ENCODE measurements at places on chromosomes 16 and 17.

- no peak for DNase-seq
These were observed 229.9 kb downstream of the ABCC12 start for GRCh38 chr16:47925811-47926460.

DNA sequence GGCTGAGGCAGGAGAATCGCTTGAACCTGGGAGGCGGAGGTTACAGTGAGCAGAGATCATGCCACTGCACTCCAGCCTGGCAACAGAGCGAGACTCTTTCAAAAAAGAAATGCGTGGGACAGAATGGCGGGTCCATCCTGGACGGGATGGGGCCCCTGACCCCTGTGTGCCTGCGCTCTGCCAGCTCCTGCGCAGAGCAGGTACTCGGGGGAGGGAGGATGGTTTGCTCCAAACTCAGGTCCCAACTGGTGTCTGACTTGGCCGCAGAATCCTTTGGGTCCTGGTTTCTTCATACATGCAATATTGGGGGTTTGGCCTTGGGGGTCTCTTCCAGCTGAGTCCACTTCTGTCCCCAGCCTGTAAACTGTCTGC is 10.4 kb downstream of the CHMP6 start:
- DNase-seq, result no peak

DNA sequence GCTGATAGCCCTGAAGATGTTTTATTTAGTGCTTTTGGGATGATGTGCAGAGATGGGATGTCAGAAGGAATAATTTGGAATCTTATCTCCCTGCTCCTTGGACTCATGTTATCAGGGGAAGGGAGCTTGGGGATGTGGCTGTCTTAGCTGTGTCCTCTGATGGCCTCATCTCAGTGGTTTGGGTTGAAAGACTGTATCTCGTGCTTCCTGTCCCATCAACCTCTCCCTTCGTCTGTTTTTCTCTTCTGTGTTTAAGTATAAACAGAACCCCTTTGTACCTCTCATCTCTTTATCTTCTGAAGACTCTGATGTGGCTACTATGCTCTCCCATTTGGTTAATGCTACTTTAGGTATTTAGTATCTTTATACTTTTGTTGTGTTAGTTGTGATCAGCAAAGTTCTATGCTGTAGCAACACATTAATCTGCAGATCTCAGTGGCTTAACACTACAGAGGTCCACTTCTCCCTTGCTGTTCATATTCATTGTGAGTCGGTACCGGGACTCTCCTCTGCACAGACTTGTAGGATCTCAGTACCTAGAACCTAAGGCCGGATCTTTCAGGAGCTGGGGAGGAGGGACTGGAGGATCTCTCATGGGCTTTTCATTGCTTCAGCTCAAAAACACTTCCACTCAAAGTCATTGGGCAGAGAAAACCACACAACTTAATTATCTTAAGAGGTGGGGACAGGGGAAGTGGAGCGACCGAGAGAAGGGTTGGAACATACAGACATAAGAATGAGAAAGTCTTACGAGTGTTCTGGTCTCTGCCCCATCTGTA is 28.8 kb downstream of the PRKCA start:
- DNase-seq, result no peak

GRCh38 chr16:11355862-11356261 is 10.6 kb downstream of the RMI2 start:
- no peak for DNase-seq

- DNase-seq, result no peak
These were observed 89.5 kb downstream of the CDH11 start for GRCh38 chr16:65032387-65032786.

GRCh38 chr17:26962255-26963162 is 331.4 kb upstream of the WSB1 start:
- no peak for DNase-seq

- DNase-seq, result no peak
These were observed 20.4 kb downstream of the GOT2 start for GRCh38 chr16:58713742-58714141.

DNA sequence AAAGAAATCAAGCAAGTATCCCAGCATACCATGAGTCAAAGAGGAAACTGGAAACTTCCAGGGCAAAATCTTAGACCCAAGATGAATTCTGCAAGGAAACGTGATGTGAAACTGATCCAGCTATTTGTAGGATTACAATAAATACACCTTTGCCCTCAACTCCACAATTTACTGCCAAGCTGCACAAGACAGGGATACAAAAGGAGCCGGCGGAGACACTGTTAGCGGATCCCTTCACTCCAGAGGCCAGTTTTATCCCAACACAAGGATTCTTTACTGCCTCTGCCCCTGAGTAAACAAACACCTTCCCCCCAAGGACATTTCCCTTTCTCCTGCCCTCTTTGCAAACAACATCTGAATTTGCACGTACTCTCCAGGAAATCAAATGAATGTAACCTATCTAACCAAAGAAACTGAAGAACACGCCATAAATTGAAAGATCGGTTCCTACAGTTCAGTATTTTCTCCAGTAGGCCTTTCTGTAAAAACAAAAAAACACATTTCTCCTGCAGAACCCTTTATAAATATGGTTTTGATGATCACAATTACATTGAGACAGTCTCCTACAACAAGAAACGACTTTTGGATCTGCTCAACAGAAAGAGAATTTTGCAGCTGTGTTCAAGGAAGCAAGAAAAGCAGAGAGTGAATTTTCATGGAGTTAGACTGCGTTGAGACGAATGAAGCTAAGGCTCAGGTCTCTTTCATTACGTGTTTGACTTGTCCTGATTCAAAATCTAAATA is 1.4 kb upstream of the CBX2 start:
- peak; percentile 33 for DNase-seq

GRCh38 chr17:55294042-55294751 is 29.4 kb downstream of the HLF start:
- no peak for DNase-seq

- peak; percentile 97 for DNase-seq
These were observed 78.5 kb upstream of the CLEC3A start for GRCh38 chr16:77943801-77944200.

DNA sequence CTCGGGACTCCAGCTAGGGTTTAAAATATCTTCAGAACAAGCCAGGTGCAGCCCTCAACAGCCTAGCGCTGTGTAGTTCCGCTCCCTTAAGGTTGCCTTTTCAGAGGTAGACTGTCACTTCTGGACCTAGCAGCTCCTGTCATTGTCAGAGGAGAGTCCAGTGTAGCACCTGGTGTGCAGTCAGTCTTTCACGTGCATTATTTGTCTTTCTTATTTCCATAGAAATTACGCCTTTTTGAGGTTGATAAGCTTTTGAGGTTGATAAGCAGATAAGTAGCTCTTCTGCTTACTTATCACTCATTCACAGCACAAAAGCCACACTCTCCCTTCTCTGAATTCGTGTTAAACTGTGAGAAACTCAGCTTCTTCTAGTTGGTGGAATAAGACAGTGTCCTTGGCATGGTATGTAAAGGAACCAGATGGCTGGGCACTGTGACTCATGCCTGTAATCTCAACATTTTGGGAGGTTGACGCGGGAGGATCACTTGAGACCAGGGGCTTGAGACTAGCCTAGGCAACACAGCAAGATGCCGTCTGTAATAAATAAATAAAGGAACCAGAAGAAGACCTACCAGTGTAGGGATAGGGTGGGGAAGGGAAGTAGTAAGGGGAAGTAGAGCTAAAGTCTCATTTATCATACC is 10.2 kb downstream of the EEF2K start:
- DNase-seq, result no peak

GRCh38 chr17:47878203-47879027 is 17.6 kb upstream of the SP2 start:
- no peak for DNase-seq

DNA sequence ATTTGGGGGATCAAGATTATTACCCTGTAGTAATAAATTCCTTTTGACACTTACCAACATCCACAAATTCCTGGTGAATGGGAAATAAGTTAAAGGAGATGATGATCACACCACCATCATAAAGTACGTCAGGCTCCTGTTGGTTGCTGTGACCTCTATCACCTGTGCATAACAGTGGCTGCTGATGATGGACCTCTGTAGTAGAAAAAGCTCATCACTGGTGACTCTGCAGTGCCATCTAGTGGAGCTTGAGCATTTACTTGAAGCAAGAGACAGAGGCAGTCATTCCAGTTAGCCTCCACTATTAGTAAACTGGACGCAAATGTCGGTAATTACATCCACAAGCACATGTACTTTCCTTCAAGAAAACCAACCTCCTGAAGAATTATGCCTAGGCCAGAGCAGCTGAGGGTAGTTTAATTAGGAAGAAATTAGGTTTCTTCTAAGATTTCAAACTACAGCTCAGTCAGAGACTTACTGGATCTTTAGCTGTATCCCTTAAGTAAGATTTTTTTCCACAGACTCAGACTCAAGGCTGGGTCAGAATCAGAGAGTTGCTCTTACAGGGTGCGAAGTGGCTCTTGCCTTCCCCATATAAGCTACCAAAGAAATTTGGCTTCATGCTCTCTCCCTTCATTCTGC is 39.3 kb downstream of the CYB561 start:
- DNase-seq, result peak; percentile 73

DNA sequence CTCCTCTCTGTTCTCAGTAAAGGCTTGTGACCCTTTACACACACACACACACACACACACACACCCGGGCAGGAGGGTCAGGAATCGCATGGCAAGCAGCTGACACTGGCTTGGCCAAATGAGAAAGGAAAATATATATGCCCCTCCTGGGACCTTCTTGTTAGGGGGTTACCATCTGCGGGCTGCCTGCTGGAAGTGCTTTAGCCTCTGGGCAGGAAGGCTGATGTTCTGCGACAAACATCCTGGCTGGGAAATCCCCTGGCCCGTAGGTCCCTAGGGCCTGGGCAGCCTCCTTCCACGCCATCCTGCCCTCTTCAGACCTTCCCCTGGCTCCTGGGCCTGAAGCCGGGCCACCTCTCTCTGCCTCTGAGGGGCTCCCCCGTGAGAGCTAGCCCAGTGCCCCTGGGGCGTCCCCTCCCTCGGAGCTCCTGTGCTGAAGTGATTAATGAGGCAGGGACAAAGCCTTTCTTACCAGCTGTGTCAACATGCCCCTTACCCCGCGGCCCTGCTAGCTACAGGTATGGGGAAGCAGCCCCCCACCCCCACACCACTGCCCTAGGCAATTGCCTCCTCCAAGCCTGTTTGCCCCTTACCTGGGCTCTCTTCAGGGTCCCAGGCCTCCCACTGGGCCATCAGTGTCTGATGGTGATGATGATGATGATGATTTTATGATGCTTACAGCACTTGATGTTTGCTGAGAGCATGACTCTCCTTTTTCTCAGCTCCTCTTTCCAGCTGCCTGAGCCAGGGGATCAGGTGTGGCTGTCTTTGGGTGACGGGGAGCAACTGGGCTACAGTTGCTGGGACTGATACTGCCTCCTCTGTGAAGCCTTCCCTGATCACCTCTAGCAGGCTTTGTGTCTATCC is 32.8 kb upstream of the ETV4 start:
- peak; percentile 52 for DNase-seq

DNA sequence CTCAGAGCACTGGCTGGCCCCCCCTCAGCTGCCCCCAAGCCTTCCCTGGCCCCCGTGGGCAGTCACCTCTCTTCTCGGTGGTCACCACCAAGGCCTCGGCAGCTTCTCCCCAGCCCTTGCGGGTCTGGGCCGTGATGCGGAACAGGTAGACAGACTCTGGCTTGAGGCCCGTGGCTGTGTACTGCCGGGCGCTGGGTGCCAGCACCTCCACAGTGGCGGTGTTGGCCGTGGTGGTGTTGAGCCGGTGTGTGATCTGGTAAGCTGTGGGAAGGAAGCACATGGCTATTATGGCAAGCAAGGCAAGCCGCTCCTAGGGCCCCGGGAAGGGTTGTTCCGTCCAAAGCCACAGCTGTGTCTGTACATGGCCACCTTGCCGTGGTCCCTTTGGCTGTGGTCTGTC is 78.4 kb upstream of the CDC42EP4 start:
- no peak for DNase-seq

DNA sequence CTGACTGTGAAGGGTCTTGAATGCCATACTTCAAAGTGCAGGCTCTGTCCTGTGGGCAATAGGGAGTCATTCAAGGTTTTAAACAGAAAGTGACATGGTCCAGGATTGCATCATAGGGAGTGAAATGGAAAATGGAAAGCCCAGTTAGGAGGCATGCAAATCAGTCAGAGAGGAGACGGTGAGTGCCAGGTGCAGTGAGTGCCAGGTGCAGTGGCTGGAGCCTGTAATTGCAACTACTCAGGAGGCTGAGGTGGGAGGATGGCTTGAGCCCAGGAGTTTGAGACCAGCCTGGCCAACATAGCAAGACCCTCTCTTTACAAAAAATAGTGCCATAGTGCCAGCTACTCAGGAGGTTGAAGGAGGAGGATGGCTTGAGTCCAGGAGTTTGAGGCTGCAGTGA is 35.2 kb upstream of the SIAH1 start:
- DNase-seq, result no peak

DNA sequence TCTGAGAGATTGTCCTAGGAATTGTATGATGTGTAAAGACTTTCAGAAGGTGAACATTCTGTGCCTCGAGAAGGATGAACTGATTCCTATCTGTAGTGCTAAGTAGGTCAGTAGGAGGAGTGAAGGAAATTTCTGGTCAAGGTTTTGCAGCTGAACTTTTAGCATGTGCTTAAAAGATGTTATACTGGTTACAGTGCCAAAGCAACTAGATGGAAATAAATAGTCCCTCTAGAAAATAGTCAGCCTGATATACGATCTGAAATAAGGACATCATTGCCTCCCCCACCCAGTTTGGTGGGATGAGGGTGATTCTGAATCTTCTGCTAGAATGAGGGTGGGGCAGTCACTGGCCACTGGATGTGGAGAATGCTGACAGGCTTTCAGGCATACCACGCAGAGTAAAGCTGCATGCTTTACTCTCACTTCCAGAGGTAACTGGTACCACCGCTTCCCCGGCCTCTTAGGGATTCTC is 57.2 kb upstream of the VPS4A start:
- DNase-seq, result no peak

All from DMS153 (cell line).